Melanocyte of skin (primary cell): ENCODE measurements at places on chromosomes 2 and 18. TPM values are rescaled to one million over a fixed set of nuclear protein-coding genes. Genes with fewer than 3 reads are reported as not detected.

SLC23A3 gene
- 1.00 and 1.9 TPM in 2 replicates for total RNA-seq

PRSS56 gene
- not detected in 2 replicates for total RNA-seq

ACOXL gene
- not detected in 2 replicates for total RNA-seq

WDR75 gene
- 35.1 and 54.5 TPM in 2 replicates for total RNA-seq

SPATA3 gene
- not detected in 2 replicates for total RNA-seq

UGT1A4 gene
- not detected in 2 replicates for total RNA-seq
